ENCODE measurements at places on chromosomes 6 and 20.

- no peak for DNase-seq
Observed at GRCh38 chr6:87941556-87942358, 105.9 kb upstream of the SPACA1 start.

GRCh38 chr6:24600903-24601302 is 45.1 kb downstream of the KIAA0319 start:
- DNase-seq, result no peak

DNA sequence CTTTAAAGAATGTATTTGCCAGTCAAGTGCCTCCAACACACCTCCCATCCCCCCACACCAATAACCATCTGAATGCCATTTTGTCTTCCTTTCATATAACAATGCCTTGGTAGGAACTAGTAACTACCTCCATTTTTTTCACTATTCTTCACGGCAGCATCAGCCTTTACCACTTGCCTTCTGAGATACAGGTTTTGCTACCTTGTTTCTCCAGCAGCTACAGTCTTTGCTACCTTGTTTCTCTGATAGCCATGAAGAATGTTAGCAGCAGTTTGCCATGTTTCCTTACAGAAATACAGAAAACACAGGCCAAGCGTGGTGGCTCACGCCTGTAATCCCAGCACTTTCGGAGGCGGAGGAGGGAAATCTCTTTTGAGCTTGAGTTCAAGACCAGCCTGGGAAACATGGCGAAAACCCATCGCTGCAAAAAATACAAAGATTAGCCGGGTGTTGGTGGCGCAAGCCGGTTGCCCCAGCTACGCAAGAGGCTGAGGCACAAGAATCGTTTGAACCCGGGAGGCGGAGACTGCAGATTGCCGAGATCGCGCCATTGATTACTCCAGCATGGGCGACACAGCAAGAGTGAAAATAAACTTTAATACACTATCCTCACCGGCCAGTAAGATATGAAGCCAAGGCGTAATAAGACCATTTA is 100.9 kb downstream of the HFE start:
- no peak for DNase-seq

DNA sequence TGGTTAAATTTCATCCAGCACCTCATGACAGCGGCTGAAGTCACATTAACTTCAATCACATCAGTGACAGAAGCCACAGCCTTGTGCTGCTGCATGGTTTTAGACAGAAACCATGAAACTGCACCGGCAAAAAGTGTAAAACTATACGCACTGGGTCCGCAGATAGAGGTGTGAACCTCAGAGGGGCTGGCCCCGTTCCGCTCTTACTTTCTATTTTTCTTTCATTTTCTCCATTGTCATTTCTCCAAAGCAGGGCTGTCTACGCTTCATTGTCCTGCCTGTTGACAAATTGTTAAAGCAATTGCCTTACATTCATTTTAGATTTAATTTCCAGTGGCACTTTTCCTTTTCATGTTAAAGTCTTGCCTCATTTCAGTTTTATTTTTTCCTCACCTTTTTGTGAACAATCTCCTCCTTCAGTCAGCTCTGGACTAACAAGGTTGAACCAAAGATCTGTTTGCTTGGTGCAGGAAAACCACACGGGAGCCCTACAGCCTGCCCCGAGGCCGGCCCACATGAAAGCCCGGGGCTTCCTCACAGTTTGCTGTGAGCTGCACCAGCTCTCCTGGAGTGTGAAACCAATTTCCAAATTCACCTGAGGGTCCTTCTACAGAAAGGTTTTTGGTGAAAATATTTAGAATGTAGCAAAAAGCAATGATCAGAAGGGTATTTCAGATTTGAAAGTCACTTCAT is 63.7 kb downstream of the PRR18 start:
- no peak for DNase-seq

DNA sequence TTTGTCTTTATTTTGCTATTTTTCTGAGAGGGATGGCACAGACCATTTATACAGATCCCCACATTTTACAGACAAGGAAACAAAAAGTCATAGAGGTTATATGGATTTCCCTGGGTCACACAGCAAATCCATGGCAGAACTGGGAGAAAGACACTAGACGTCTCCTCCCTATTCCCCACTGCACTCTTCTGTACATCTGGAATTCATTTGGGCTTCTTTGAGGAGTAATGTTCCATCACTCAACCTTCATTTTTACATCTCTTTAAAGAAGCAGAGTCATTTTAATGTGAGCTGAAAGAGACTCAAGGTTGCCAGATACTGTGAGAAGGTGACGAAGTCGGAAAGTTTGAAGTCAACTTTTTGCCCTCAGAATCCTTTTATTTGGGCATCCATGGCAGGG is 207.3 kb downstream of the OTOR start:
- DNase-seq, result no peak

DNA sequence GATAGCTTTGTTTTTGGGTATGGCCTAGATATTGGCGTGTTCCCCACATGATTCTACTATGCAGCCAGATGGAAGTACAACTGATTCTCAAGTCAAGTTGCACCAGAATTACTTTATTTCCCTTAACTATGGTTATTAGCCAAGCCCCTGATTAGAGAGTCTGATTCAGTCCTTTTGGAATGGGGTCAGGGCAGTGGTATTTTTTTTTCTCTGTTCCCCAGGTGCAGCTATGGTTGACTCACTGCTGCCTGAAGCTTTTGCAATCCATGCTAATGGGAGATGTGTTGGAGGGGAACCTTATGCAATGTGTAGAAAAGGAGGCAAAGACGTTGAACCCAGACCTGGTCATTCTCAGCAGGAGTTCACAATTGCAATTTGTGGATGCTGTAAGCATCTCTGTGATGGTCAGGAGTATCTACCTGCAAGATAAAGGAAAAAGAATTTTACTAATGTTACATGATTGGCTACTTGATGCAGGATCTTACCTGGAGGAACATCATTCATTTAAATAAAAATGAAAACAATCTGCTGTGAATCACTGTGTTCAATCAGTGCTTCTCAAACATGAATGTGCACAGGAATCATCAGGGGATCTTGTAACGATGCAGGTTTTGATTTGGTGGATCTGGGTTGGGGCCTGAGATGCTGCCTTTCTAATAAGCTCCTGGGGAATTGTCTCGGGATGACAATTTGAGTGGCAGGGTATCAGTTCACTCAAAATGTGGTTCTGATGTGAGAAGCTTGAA is 49.4 kb downstream of the PFDN4 start:
- no peak for DNase-seq

- DNase-seq, result no peak
Observed at GRCh38 chr6:28442586-28442985, 705 bp downstream of the ZSCAN23 start.

DNA sequence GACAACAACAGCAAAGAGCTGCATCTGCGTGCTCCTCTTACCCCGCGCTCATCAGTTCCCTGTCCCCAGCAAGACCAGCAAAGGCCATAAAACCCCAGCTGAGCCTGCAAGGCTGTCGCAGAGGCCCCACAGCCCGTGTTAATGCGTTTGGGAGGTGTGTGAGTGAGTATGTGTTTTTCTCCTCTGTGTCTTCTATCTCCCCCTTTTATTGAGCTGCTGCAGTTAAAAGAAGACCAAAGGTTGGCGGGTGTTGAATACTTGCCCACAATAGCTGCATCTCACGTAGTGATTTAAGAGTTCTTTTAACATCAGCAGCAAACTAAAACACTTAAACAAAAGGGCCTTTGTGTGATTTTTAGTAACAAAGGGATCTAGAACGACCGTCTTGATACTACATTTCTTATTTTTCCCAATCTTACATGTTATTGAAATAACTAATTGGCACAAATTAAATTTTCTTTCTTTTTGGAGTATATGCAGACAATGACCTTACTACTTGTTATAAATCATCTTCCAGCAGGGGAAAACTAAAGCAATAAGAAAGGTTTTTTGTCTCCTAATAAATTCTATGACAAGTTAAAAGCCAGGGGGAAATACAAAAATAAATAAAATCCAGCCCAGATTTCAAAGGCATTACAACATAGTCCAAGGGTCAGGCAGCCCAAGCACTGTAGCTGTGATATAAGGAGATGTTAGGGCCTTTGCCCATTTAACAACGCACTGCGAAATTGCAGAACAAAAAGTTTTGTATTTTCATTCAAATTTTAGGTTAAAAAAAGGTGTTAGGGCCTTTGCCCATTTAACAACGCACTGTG is 27.2 kb upstream of the CNKSR3 start:
- no peak for DNase-seq

- no peak for DNase-seq
Observed at GRCh38 chr20:55252521-55252920, 752.8 kb downstream of the CBLN4 start.
